ENCODE measurements at places on chromosomes 3 and 15.
A peak's percentile ranks its signal among the peaks of the same experiment; 100 is the strongest.

DNA sequence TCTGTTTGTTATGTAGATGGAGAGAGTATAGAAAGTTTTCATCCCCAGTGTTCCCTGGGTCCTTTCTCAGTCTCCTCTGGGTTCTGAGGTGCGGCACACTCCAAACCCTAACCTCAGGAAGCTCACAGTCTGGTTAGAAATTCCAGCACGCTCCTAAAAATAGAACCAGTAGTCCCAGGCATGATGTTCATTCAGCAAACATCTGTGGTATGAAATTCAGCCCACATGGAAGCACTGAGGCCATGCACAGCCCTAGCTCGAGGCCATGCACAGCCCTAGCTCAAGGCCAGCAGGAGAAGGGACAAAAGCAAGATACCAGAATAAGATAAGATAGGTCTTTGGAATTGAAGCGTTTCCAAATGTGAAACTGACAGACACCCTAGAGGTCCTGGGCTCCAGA, 82.3 kb upstream of the OXTR start:
- DNase-seq = no peak

GRCh38 chr15:77083381-77084160, 12.7 kb upstream of the TSPAN3 start:
- no peak for DNase-seq

DNA sequence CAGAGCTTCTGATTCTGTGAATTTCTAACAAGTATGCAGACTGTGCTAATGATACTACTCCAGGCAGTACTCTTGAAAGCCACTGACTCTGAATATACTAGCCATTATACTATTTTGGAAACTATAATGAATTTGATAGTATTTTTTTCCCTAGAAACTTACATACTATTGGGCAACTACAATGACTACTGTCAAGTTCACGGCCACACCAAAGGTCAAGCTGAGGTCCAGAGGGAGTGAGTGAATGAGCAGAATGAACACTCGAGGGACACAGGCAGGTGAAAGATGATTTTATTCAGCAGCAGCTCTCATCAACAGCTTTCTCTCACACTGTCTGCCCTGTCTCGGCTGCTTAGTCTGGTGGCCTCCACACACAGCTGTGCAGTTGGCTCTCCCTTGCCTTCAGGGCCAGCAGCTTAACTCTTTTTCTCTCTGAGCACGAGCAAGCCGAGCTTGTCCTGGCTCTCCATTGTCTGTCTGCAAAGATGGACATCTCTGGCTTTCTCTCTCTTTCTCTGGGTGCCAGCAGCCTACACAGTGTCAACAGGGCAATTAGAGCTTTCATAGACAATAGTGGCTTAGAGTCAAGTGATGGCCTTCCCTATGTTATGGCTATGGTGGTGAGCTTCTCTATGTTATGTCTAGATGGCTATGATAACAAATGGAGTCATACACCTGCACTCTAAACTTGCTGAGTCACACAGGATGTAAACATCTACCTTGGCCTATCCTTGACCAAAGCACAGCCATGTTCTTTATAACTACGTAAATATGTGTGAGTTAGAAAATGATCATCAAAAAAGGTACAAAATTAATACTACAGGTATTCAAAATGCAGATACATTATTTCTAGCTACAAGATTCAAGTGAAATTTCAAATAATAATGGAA, 362.4 kb downstream of the CGGBP1 start:
- no peak for DNase-seq

GRCh38 chr15:68635141-68635540, 56.3 kb downstream of the CORO2B start:
- no peak for DNase-seq

- DNase-seq = no peak
These were observed 15.6 kb downstream of the B4GALT4 start for GRCh38 chr3:119225121-119225520.

DNA sequence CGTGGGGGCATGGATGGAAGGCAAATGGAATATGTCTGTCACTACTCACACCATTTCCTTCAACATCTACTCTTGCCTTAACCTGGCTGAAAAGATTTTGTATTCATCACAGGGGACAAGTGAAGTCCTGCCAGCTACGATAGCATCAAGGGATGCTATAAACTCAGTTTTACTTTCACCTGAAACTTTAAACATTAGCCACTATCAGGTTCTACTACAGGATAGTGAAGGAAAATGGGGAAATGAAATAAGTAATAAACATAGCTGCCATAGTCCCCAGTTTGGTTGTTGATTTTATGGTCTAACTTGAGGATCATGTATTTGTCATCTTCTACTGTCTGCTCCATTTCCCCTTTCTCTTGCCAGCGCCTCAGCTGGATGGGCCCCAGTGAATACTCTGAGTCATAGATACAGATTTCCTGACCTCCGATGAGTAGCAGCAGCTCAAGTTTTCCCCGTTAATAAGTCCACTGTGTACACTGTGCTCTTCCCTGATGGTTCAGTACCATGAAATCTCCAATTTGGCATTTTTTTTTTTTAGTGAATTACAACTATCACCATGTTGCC, 338.2 kb upstream of the SLCO3A1 start:
- DNase-seq = no peak

DNA sequence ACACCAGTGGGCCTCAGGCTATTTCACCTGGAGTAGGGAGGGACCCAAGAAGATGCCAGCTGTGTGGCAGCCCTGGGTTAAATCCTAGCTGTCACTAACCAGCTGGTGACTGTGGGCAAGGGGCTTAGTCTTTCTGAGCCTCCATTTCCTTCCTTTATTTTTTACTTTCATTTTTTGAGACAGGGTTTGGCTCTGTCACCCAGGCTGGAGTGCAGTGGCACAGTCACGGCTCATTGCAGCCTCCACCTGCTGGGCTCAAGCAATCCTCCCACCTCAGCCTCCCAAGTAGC, 108.0 kb upstream of the SMAD3 start:
- no peak for DNase-seq

DNA sequence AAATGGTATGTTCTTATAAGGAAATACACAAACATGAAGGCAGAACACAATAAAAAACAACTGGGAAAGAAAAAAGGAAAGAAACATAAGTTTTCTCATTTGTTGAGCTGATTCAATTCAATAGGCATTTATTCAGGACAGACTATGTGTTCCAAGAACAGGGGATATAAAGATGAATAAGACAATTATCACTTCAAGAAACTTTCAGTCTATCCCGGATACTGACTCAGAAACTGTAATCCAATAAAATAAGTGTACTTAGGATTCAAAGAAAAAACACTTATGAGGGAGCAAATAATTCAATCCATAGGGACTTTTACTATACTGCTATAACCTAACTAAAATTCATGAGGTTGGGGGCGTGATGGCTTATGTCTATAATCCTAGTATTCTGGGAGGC, 3.5 kb upstream of the POPDC2 start:
- no peak for DNase-seq

GRCh38 chr3:43128464-43128863, 22.6 kb upstream of the POMGNT2 start:
- DNase-seq = no peak

DNA sequence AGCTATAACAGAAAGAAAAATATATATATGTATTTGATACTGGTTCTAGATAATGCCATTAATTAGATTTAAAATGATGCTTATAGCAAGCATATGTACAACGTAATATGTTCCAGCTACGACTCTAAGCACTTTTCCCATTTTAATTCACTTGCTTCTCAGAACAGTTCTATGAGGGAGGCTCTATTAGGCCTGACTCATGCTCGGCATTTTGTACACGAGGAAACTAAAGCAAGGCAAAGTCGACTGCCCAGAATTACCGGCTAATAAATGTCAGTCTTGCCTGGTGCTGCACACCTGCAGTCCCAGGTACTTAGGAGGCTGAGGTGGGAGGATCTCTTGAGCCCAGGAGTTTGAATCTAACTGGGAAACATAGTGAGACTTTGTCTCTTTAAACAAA, 106.0 kb downstream of the PTPRG start:
- DNase-seq = no peak

- DNase-seq = no peak
These were observed 1.4 kb downstream of the NR1I2 start for GRCh38 chr3:119783255-119783654.

GRCh38 chr3:108473711-108474110, 36.7 kb downstream of the MYH15 start:
- DNase-seq = no peak

- DNase-seq = no peak
These were observed 17.1 kb upstream of the RASA2 start for GRCh38 chr3:141469720-141470119.

DNA sequence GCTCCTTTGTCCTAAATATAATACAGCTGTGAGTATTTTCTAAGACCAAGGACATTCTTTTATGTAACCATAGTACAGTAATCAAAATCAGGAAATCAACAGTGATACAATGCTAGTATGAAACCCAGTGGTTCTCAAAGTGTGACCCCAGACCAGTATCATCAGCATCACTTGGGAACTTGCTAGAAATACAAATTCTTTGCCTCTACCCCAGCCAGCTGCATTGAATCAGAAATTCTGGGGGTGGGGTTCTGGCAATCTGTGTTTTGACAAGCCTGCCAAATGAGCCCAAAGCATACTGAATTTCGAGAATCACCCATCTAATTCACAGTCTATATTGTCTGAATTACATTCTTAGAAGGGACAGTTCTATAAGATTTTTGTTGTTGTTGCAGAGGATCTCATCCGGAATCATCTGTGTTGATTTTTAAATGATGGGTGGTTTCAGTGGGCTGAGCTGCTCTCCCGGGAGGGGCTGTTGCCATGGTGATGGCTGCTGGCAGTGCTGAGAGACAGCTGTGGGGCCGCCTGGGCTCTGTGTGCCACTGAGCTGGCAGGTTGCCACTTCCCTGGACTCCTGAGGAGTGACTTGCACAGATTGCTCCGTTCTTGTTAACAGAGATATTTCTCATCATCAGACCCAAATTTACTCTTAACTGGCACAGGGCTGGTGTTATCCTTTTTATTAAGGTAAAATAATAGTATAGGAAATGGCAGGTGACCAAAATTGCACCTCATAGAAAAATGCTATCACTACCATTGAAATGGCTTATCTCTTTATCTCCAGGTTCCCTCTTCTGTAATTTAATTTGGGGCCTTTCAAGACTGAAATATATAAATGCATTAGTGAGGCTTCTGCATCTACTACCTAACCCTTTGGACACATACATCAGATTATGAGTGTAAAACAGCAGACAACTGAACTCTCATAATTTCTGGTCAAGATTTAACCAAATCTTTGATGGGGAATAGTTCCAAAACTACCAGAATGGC, 56.5 kb downstream of the NEK11 start:
- DNase-seq = peak; percentile 23

- no peak for DNase-seq
These were observed 263.9 kb upstream of the LYSMD4 start for GRCh38 chr15:99997112-99997651.

DNA sequence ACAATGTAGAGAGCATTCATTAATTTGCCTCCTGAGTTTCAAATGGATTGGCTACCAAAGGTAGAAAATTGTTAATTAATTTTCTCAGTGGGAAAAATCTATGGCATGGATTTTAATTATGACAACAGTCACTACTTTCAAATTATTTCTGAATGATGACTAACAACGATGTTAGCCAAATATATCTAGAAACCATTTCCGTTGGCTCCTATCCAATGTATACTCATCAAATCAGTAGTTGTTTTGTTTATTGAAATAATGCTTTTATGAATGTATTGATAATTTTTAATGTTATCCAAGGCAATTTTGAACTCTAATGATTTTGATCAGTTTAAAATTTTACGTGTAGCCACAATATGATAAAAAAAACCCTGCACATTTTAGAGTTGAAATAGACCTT, 333.4 kb downstream of the NAALADL2 start:
- no peak for DNase-seq

- no peak for DNase-seq
These were observed 277 bp upstream of the DALRD3 start for GRCh38 chr3:49018707-49019006.

DNA sequence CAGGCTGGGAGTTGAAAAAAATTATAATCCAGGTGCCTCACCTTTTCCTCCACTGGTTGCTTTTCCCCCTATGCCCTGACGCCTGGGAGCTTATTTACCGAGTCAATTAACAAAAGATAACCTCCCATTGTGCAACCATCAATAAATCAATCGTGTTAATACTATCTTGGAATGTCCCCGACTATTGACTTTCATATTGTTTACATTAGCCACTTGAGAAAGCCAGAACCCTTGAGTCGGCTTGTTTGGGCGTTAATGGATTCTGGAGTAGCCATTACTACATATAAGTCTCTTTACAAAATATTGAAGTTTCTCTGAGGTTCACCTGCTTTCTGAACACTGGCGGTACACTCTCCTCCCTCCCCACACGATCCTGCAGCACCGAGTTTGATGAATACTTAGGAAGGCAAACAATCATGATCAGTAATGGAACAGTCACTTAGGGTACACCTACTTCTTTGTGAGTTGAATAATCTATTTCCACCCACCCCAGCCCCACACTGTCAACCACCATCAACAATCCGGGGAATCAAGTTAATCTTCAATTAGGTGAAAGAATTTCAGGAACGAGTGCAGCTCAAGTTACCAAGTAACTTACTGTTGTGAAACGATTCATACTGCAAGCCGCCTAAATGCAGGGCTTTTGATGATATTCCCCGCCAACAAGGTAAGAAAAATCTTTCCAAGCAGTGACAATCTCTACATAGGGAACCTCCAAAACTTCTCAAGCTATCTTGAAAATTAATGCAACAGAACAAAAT, 159.3 kb upstream of the NR2F2 start:
- DNase-seq = no peak

- DNase-seq = no peak
These were observed 174.2 kb downstream of the NEK10 start for GRCh38 chr3:27194861-27195483.

DNA sequence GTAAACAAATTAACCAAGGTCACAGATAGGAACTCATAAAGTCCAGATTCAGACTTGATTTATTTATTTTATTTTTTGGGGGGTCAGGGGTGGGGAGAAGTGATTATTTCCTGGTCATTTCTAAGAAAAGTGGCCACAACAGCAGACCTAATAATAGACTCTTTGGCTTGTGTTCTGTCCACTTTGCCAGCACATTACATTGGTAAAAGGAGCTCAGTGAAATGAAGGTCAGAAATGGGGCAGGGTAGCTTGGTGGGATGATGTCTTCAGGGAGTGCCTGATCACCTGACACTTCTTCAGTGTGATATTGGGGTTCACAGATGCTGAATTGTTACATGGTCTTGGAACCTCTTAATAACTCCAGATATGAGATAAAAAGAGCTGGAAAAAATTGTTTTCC, 10.1 kb downstream of the VPS8 start:
- DNase-seq = no peak

DNA sequence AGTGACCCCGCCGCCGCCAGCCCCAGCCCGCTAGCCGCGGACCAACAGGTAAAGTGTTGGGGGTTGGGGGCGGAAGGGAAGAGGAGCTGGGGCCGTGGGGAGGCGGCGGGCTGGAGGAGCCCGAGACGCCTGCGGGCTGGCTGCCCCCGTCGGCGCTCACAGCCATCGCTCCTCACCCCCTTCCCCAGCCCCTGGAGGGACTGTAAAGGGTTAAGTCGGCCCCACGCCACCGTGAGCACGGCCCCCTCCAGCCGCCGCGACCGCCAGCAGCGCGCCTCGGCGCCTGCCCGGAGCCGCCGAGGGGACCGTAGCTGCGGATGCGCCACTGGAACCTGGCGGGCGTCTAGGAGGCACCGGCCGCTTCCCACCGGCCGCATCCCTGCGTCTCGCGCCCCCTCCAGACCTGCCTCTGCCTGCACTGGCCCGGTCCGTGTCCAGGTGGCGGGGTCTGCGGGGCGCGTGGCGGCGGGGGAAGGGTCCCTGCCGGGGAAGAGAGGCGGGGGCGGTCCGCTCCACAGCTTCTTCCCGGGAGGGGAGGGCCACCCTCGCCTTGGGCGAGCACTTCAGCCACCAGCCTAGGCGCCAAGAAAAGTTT, 522 bp downstream of the MED12L start:
- DNase-seq = no peak

Measured in left renal cortex interstitium (tissue), 4 donors.